WERI-Rb-1 (cell line): ENCODE measurements at places on chromosomes 7 and 10.
A peak's percentile ranks its signal among the peaks of the same experiment; 100 is the strongest.

DNA sequence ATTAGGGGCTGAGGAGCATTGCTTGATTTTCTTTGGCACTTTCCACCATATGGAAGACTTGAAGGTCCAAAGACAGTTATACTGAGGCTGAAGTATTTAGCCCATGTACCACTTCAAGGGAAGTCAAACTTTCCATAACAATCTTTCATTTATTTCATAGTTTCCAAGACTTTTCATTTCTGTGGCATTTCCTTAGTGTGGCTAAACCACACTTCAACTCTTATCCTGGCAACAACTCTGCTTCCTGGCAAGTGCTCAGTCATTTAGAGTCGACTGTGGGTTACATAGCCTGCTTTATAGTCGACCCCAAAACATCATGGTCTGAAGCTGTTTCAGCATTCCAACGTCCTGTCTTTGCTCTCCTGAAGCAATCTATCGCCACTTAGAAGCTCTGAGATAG is 343.0 kb upstream of the SEMA3D start:
- no peak for DNase-seq

DNA sequence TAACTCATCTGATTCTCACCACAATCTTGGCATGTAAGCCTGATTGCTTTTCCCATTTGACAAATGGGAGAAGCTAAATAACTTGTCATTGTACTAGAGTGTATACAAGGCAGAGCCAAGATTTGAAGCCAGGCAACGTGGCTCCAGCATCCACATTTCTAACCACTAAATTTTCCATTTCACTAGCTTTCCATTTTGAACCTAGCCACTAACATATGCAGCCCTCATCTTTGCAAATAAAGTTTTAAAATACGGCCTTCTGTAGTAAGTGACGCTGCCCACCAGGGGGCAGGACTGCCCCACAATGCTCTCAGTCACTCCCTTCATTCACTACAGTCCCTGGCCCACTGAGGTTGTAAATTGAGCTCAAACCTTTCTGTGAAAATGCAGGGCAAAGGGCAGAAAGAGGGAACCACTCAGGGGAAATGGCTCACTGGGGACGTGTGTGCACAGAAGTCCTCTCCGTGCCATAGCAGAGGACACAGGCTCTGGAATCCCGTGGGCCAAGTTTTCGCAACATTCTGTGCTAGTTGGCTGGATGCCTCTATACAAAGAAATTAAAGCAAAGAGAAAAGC is 315.7 kb downstream of the TNS3 start:
- DNase-seq = peak; percentile 42

DNA sequence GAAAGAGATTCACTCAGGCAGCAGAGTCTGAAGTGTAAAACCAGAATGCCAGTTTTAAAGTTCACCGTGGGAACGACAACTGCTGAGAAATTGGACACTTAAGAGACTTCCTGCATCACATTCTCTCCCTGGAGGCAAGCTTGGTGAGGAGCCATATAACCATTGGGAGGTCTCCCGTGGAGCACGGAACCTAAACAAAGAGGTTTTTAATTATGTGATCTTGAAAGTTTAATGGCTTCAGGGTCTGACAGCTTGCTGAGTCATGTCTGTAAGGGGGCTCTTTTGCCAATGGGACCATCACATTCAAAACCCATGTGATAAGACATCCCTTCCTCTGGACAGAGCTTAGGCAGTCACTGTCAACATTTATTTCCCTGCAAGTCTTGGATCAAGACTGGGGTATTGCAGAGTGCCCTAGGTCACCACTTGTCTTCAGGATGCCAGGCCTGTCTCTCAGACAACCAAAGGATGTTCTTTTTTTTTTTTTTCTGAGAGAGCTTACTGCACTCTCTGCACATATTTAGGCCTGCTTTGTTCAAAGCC is 674.4 kb downstream of the TYW1 start:
- DNase-seq = no peak

- DNase-seq = peak; percentile 47
Observed at GRCh38 chr7:37352974-37353948, 95.4 kb downstream of the ELMO1 start.

- DNase-seq = no peak
Observed at GRCh38 chr7:10888861-10889260, 84.8 kb upstream of the PHF14 start.
